ENCODE measurements at places on chromosomes 1 and 21.
A peak's percentile ranks its signal among the peaks of the same experiment; 100 is the strongest.

DNA sequence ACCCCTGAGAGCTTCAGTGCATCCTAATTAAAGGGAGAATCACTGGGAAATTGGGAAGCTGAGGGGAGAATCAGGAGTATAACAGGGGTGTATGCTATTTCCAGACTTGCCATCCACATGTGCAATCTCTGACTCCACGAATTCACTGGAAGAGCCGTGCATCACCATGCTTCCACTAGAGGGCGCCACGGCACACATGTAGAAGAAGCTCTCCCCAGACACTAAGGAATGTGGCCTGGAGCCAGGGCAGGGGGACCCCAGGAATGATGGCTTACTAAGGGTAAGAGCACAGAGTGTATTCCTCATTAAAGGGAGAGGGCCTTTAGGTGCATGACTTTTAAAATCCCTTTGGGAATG, 81.5 kb downstream of the ABCA4 start:
- peak; percentile 96 for DNase-seq

GRCh38 chr1:97516588-97516987, 404.2 kb downstream of the DPYD start:
- no peak for DNase-seq

DNA sequence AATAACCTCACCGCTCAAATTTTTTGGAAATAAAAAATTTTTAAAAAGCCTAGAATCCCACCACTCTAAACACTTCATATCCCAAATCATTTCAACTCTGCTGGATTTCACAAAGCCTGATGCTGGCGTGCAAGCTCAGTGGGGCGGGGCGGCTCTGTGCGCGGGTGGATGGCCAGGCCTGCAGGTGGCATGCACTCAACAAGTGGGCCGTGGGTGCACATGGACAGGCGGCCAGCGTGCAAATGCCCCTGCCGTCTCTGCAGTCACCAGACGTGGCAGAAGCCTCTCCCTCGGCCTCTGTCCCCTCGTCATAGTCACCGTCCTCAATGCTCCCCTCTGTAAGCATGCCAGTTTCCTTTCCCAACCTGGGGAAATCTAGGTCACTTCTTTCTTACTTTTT, 6.6 kb upstream of the PDE9A start:
- DNase-seq, result no peak

DNA sequence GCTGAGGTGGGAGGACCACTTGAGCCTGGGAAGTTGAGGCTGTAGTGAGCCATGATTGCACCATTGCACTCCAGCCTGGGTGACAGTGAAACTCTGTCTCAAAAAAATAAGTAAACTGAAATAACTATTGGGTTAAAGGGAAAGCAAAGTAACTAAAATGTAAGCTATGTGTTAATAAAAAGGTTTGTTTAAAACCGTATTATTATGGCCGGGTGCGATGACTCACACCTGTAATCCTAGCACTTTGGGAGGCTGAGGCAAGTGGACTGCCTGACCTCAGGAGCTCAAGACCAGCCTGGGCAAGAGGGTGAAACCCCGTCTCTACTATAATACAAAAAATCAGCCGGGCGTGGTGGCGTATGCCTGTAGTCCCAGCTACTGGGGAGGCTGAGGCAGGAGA, 27.0 kb downstream of the NVL start:
- DNase-seq, result no peak

GRCh38 chr1:67005068-67005467, 48.9 kb downstream of the SLC35D1 start:
- DNase-seq, result no peak

- DNase-seq, result no peak
These were observed 62.1 kb downstream of the CLIC6 start for GRCh38 chr21:34730756-34731445.

GRCh38 chr1:3021233-3021671, at the start of gene ACTRT2:
TSS of gene ACTRT2 (plus strand) at chr1:3021467. CDS start at chr1:3021687, 220 bp downstream.
- DNase-seq, result no peak

GRCh38 chr21:15005391-15005790, 59.4 kb downstream of the NRIP1 start:
- DNase-seq, result peak; percentile 88

DNA sequence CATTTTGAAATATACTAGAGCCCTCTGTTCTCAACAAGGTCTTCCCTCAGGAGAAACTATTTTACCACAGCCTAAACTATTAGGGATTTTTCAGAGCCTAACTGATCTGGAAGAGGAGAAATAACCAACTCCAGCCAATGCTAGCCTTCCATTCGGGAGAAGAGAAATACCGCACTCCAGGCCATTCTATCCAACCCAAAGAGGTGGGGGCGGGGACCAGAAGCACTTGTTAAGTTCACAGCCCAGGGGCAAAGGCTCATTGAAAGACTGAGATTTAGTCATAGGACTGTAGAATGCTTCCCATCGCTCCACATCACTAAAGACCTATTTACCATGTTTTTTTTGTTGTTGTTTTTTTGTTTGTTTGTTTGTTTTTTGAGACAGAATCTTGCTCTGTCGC, 35.4 kb upstream of the SLFNL1 start:
- peak; percentile 38 for DNase-seq

DNA sequence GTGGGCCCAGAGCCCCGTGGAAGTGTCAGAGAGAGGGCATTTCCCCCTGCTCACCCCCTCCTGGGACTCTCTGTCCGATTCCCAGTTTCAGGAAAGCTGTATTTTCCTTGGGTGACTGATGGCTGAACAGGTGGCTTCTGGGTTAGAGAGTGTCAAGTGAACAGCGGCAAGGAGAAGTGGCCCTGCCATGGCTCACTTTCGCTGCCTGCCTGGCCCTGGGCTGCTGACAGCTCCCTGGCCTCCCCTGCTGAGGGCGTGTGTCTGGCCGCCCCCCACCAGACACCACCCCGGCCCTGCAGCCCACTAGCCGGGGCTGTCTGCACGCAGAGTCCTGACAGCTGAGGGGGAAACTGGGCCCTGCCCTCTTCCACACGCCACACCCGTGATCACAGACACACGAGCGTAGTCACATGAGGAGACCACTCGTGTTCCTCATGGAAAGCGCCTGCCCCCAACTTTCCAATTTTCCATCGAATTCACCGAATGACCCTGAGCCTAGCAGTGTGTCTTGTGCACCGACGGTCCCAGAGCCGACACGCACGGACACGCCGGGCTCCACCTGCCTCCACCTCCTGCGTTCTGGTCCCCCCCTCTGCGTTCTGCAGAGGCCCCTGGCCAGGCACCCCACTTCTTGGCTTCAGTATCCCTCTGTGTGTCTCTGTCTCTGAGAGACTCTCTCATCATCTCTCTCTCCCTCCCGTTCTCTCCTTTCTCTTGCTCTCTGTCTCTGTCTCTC, 60.6 kb upstream of the CASZ1 start:
- DNase-seq, result no peak

GRCh38 chr1:153944005-153944826, 2.3 kb downstream of the DENND4B start:
- no peak for DNase-seq

DNA sequence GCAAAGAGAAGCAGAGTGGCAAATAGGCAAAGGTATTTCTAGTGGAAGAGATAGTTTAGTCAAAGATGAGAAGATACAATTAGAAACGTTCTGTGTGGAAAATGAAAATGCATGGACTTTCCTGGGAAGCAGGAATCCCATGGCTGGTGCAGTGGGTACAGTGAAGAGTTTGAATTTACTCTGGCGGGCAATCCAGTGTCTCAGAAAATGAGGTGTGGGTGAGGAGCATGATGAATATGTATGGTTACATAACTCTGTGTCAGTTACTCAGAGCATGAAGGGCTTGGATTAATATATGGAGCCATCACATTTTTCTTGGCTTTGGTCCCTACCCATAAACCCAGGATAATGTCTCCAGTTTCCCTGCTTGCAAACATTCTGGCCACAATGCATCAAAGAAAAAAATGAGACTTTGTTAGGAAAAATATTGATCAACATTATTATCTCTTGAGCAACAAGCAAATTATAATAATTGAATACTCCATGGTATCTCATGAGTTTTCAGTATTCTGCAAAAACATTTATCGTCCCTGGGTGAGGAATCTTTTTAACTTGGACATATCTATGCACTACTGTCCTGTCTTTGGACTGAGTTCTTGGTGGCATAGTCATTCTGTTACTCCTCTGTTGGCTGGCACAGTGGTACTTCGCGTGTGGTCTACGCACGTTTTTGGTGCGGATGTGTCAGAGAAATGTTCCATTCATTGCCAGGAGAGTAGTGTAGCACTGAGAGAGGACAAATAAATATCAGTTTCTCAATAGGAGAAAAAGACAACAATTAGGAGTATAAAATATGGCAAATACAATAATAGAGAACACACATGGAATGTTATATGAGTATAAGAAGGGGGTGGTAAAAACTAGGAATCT, 173.7 kb upstream of the C1orf105 start:
- DNase-seq, result no peak

DNA sequence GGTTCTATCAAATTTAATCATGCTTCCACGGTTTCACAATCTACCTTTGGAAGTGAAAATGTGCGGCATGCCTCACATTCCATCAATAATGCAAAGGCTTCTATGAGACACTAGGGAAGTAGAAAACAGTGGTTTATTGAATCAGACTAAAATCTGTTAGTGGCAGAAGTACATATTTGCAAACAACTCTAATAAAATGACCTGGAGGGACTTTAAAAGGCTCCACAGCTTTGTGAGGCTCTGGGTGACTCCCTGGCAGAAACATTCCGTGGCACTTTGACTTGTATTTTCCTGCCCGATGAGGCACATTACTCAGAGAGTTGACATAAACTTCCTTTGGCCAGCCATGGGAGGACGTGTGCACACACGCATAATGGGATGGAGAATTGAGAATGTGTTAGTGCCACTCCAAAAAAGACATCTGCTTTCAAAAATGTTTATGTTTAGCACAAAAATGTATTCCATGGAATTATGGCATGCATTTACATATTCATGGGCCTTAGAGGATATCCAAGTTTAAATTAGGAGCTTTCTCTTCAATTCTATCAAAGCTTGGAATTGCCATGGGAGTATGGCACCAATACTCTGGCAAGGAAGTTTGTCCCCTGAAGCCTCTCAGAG, 60.0 kb upstream of the SSX2IP start:
- no peak for DNase-seq

GRCh38 chr1:157249326-157249725, 111.1 kb upstream of the ETV3 start:
- no peak for DNase-seq

- peak; percentile 52 for DNase-seq
These were observed 5.4 kb downstream of the MEAF6 start for GRCh38 chr1:37509181-37509580.

All from GM23338 (cell line).